ENCODE measurements at places on chromosomes 6 and 20. TPM values are rescaled to one million over a fixed set of nuclear protein-coding genes. Genes with fewer than 3 reads are reported as not detected.

DNA sequence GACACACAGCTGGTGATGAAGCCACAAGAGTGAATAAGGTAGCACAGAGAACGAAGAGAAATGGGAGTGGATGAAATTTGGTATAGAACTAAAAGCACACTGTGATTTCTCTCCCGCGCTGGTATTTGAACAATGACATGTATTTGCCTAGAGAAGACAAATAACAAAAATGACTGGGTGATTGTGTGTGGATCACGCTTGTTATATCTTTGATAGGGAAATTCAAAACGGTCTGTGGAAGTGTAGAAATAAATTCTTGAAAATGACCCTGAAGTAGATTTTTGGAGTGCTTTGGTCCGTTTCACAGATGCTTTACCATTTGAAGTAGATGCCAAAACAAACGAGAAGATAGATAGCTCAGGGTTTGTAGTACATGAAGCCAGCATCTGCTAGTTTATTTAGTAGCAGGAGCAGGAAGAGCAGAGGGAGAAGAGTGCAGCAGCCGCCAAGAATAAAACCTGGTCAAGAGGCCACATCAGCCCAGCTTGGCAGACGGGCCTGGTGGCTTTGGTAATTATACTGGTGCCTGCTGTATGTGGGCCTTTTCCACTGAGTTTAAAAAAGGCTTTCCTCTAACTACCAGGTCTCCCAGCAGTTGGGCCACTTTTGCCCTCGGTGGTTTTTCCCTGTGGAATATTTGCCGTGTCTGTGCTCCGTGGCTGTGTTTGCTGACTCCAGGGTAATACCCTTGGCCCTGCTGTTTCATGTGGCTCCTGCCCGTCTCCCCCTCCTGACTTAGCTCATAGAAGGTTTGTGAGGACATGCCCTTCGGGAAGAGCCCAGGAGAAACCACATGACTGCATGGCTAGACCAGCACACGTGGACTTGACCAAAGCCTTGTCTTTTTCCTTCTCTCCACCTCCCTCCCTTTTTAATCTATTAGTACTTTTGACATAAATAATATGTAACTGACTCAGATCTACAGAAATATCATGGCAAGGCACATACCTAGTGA lies 294.0 kb downstream of the SOX4 start:
- no peaks in the 10 kb centered on the region for H3K27me3 ChIP-seq
- no peaks in the 10 kb centered on the region for H3K4me1 ChIP-seq
- H3K4me3 ChIP-seq, result no peak overlapping the region
- H3K36me3 ChIP-seq, result no peaks in the 10 kb centered on the region
- DNase-seq, result no peak

DNA sequence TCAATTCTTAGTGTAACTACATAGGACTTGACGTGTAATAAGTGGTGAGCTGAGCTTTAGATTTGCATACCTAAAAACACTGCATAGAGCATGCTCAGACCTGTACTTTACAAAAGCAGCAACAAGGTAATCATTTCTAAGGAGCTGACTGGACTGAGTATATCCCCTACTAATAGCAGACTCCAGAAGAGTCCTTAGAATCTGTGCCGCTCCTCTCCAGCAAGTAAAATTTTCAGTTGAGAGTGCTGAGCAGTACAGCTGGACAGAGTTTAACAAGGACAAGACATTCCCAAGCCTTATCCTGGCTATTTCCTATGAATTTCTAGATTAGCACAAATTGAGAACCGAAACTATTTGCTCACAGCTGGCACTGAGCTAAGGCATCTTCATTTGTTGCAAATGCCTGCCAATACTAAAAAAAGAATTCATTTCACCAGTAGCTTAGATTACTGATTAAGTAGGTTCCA lies 26.1 kb upstream of the KLHL31 start:
- DNase-seq, result no peak
- no peaks in the 10 kb centered on the region for H3K36me3 ChIP-seq

DNA sequence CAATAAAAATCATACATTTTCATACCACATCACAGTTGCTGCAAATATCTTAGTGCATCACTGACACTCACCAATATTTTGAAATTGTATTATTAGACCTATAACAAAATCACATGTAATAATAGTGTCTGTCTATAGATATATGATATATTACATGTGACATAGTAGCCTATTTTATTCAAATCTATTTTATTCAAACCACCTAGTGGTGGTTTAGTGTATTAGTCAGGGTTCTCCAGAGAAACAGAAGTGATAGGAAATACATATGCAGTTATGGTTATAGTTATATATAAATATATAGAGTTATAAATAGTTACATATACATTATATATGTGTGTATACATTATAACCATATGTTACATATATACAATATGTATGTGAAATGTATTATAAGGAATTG lies 366.5 kb upstream of the ARID1B start:
- H3K36me3 ChIP-seq, result peaks cover 9% of the 10 kb centered on the region
- H3K4me1 ChIP-seq, result no peaks in the 10 kb centered on the region

- H3K36me3 ChIP-seq, result no peaks in the 10 kb centered on the region
- H3K27me3 ChIP-seq, result no peaks in the 10 kb centered on the region
- no peak overlapping the region for H3K4me3 ChIP-seq
- no peaks in the 10 kb centered on the region for H3K4me1 ChIP-seq
Observed at GRCh38 chr20:43682446-43682845, 15.5 kb downstream of the MYBL2 start.

DNA sequence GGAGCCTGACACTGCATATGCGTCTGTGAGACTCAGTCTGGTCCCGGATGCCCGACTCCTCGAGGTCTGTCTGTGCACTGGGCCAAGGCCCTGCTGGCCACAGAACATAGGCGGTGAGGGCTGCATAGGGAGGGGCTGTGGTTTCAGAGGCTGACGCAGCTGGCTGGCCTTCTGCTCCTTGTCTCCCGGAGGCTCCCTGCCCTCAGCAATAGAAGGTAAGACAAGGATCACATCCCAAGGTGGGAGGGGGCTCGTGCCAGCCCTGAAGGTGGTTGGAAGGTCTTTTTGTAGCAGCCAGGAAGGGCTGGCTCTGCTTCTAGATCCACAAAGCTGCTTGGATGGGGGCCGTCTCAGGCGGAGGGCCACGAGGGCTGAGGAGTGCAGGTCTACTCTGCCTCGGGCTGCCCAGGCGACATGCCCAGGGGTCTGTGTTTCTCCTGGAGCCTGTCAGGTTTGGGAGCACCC lies 239.8 kb upstream of the SULF2 start:
- DNase-seq, result no peak
- H3K27me3 ChIP-seq, result peaks cover 11% of the 10 kb centered on the region
- no peaks in the 10 kb centered on the region for H3K36me3 ChIP-seq
- H3K4me3 ChIP-seq, result no peak overlapping the region

The SMPDL3A gene
- total RNA-seq, result 0.21 TPM

The TNNC2 gene
- not detected for total RNA-seq

Measured in naive thymus-derived CD8-positive, alpha-beta T cell (primary cell).